ENCODE measurements at places on chromosomes 5 and 9. TPM values are rescaled to one million over a fixed set of nuclear protein-coding genes. Genes with fewer than 3 reads are reported as not detected.

The PCDHA9 gene
- total RNA-seq = under 0.01 TPM

The LEAP2 gene
- total RNA-seq = not detected

The ORM2 gene
- total RNA-seq = not detected

The CAVIN4 gene
- total RNA-seq = 0.65 TPM

The PTGES gene
- 0.32 TPM for total RNA-seq

Measured in epithelial cell of umbilical artery (primary cell).